Activated T-cell treated with anti-CD3 and anti-CD28 coated beads for 24 hours (primary cell): ENCODE measurements at places on chromosomes 6 and 20.

DNA sequence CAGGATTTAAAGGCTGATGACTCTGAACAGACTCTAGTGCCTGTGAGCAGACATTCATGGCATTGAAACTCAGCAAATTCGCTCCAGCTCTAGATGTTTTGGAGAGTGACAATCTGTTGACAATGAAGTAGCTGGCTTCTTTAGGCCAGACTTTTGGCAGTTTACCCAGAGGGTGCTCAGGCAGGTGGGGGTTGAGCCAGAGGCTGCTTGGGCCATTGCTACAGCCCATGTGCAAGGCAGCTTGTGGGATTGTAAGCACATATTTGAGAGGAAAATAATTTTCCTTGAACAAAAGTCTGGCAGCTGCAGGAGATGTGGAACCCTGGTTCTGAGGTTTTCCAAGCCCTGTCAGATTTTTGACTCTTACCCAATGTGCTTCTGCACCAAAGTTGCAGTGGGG is 311.6 kb downstream of the CDC5L start:
- no peak for DNase-seq

DNA sequence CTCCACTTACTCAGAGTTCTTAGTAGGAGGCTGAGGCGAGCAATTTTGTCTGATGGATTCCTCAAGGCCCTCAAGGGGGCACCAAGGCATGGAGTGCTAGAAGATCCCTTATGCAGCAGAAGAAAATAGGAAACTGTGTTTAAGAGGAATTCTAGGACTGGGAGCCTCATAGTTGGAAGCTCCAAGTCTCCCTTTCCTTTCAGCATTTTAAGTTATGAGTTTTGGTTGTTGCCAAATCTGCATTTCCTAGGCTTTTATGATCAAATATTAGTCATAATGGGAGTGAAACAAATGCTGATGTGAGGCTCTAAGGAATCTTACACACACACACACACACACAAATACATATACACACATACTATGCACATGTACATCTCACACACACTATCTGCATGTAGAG is 714.0 kb downstream of the UTRN start:
- DNase-seq, result no peak

GRCh38 chr20:57398901-57399535 is 7.8 kb downstream of the RBM38 start:
- DNase-seq, result no peak

GRCh38 chr20:64102647-64103354 is 4.6 kb downstream of the NPBWR2 start:
- no peak for DNase-seq

DNA sequence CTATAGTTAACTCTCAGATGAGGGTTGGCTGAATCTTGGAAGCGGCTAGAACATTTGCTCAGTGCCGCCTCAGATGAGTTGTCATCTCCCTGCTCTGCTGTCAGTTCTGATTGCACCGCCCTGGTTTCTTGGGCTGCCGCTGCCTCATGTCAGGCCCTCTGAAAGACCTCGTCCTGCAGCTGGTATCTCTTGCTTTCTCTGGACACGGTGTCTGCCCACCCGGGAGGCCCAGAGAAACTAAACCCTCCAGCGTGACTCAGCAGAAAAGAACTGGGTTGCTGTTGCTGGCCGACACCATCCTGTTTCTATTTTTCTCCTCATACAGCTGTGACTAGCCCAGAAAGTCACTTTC is 355.4 kb downstream of the CD83 start:
- DNase-seq, result no peak

DNA sequence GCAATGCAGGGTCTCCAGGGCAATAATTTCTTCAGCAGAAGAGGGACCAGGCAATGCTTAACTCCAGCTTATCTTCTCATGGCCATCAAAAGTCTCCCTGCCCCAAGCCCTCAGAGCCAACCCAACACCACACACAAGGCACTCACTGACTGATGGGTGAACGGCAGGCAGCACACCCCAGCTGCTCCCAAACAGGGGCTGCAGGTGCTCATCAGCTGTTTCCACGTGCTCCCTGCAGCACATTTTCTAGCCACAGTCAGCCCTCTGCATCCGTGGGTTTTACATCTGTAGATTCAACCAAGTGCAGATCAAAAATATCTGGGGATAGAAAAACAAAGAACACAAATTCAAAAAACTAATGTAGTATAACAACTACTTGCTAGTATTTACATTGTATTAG is 4.0 kb upstream of the GABRR1 start:
- DNase-seq, result no peak

DNA sequence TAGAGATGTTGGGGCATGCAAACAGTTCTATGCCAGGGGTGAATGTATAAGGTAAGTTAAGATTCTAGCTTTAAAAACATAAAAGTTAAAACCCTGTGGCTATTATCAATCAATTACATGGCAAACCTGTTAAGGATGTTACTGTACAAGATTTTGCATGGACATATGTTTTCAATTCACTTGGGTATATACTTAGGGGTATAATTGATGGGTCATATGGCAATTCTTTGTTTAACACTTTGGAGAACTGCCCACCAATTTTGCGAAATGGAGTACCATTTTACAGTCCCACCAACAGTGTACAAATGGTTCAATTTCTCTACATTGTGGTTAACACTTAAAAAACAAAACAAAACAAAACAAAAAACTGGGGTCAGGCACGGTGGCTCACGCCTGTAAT is 9.4 kb upstream of the NCOA3 start:
- DNase-seq, result no peak

DNA sequence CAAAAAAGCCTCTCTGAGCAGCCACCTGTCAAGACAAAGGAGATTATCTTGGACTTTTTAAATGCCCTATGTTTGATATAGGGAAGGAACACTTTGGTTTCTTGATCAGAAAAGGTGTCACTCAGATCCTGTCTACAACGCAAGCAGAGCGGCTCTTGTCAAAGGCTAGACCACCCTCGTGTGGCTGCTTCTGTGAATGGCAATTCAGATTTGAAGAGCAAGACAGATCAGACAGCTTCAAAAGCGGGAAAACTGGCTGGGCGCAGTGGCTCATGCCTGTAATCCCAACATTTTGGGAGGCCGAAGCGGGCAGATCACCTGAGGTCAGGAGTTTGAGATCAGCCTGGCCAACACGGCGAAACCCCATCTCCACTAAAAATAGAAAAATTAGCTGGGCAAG is 10.1 kb upstream of the NXT1 start:
- DNase-seq, result no peak

- no peak for DNase-seq
Measured at GRCh38 chr6:3770023-3770720, 18.7 kb upstream of the PXDC1 start.

- no peak for DNase-seq
Measured at GRCh38 chr6:41688256-41688965, 47.0 kb downstream of the TFEB start.

DNA sequence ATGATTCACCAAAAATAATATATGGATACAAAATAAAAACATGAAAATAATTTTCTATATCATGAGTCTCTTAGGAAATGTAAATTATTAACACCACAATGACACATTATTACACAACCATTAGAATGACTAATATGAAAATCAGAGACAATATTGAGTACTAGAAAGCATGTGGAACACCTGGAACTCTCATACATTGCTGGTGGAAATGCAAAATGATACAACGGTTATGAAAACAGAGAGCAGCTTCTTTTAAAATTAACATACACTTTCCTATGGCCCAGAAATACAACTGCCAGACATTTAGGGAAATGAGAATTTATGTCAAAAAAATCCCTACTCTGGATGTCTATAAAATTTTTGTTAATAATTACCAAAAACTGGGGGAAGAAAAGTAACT is 853.3 kb upstream of the MAN1A1 start:
- no peak for DNase-seq

- DNase-seq, result no peak
Measured at GRCh38 chr6:55299286-55299985, 27.8 kb upstream of the GFRAL start.

- no peak for DNase-seq
Measured at GRCh38 chr6:21404577-21404976, 189.0 kb upstream of the SOX4 start.

- DNase-seq, result no peak
Measured at GRCh38 chr6:26044140-26045064, 42.8 kb upstream of the HFE start.
